HT-29 (cell line): ENCODE measurements at places on chromosomes 16 and 17. TPM values are rescaled to one million over a fixed set of nuclear protein-coding genes. Genes with fewer than 3 reads are reported as not detected.

Gene FAM171A2
- total RNA-seq, result 2.1 and 3.0 TPM in 2 replicates

Gene KRT20
- 189 and 203 TPM in 2 replicates for total RNA-seq

Gene STX1B
- not detected in 2 replicates for total RNA-seq

Gene VTN
- total RNA-seq, result not detected in 2 replicates

Gene TBC1D3K
- total RNA-seq, result not detected in 2 replicates

Gene GPR179
- total RNA-seq, result 0.03 and 0.13 TPM in 2 replicates

GRCh38 chr17:79652999-79653643 is 42.3 kb upstream of the RBFOX3 start:
- DNase-seq, result no peak

DNA sequence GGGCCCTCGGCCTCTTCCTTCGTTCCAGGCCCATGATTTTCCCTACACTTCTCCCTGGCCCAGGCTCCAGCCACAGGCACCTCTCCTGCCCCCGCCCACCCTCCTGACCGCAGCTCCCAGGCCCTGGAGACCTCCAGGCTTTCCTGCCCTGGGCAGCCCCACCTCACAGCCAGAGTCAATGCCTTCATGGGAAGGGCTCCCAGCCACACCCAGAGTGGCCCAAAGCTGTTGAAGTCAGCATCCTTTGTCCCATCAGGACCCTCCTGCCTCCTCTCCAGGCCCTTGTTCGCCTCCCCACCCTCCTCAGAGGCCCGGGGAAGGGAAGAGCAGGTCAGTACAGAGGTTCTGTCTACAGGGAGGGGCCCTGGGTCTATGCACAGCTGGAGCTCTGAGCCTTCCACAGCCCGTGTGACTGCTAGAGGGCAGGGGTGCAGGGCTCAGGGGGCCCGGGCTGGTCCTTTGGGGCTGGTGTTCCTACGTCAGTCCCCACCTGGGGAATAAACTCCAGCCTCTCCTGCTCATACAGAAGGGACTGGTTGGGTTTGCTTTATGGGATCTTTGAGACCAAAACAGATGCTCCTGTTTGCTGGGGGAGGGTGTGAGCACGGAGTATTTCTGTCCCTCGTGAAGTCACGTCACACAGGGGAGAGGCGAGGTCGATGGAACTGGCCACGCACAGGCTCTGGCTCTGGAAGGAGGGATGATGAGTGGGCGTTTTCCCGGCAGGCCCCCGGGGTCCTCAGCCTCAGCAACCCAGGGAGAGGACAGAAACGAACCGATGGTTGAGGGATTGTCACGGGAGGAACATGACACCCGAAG is 20.3 kb downstream of the TRARG1 start:
- DNase-seq, result no peak

DNA sequence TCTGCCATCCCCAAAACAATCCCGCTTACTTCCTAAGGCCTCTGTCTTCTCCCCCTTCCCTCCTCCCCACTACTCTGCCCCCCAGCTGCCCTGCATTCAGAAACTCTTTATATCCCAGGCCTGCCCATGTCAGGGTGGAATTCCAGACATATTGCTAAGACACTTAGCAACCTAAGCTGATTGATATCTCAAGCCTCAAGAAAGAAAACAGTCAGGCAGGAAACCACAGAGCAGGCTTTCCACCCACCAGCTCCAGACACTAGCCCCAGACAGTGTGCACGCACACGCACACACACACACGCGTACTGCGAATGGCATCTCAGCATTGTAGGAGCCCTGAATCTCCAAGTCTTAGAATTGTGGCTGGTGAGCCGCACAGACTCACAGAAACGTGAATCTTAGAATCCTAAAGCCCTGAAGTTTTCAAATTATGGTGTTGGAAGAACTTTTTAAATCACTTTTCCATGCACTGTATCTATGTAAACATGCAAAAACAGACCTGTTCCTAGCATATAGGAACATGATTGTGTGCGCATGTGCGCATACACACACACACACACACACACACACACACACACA is 8.8 kb upstream of the LPCAT2 start:
- DNase-seq, result peak; percentile 83

DNA sequence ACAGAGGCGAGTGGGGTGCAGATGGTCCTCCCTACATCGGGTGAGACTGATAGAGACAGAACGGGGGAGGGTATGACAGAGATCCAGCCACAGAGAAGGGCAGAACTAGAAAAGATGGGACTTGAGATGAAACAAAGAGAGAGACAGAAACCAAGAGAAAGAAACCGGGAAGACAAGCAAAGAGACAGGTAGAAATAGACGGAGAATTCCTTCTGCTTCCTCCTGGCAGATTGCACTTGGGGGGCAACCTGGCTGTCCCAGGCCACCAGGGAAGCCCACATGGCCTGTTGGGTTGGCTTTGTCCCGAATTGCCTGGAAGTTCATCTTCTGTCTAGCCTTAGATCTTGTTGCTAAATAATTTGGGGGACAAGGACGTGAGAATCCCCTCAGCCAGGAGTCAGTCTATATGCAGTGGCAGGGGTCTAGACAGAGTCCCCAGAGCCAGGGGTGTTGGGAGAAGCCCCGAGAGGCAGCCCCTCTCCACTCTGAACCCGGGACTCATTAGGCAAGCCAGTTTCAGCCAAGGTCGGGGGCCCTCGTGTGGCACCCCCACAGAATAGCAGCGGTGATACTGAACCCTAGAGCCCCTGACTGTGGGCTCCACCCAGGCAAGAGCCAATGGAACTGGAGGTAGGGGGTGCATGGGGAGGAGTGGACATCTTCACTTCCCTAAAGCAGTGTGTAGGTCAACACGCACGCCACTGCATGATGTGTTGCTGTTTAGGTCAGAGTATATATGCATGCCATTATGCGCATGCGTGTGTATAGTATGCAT is 627 bp upstream of the TSPOAP1 start:
- no peak for DNase-seq

- no peak for DNase-seq
Observed at GRCh38 chr16:62853887-62854286, 817.6 kb upstream of the CDH8 start.

GRCh38 chr16:89442588-89442987 is 47.8 kb downstream of the ANKRD11 start:
- no peak for DNase-seq

GRCh38 chr16:57538235-57538721 is 1.9 kb upstream of the CCDC102A start:
- DNase-seq, result no peak

DNA sequence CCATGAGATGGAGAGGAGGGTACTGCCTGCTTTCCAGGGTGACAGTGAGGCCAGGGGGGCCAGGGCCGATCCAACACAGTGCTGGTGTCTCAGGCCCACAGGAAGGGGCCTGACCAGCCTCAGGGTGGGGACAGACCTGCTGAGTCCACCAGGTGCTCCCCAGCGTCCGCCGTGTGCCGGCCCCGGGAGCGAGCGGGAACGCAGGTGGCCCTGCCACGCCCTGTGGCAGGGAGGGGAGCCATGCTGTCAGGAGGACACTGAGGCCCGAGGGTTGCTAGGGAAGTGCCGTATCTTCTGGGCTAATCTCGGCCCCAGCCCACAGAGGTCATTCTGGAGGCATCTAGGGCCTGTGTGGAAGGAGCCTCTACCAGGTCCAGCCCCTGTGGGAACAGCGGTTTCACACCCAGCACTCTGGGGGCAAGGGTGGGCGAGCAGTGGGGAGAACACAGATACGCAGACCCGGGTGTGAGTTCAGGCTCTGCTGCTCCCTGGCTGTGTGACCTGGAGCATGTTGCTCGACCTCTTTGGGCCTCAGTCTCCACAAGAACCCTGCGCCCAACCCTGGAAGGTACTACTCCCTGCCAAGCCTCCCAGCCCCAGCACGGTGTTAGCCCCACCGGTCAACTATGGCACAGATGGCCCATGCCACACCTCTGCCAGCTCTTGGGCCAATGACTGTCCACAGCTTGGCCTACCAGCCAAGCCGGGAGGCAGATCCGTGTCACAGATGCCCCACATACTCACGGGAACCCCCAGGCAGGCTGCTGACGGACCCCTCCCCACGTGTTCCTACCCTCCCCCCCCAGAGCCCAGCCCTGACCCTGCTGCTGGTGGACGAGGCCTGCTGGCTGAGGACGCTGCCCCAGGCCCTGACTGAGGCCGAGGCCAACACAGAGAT is 43.9 kb upstream of the ZC3H18 start:
- DNase-seq, result no peak

DNA sequence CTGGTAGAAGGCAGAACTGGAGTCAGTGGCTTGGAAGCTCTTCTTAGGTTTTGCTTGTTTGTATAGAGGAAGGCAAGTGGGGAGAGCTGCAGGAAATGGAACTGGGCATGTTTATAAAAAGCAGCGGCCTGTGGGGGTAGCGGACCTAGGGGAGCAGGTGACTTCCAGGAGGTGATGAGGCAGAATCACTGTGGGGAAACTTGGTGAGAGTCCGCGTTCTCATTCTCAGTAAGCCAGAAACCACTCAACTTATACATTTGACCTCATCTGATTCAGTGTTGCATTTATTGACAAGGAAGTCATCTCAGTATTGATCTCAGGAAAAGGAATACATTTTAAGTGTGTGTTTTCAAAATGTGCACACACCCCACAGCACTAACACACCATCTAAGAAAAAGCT is 299.8 kb downstream of the CNTNAP4 start:
- DNase-seq, result no peak

DNA sequence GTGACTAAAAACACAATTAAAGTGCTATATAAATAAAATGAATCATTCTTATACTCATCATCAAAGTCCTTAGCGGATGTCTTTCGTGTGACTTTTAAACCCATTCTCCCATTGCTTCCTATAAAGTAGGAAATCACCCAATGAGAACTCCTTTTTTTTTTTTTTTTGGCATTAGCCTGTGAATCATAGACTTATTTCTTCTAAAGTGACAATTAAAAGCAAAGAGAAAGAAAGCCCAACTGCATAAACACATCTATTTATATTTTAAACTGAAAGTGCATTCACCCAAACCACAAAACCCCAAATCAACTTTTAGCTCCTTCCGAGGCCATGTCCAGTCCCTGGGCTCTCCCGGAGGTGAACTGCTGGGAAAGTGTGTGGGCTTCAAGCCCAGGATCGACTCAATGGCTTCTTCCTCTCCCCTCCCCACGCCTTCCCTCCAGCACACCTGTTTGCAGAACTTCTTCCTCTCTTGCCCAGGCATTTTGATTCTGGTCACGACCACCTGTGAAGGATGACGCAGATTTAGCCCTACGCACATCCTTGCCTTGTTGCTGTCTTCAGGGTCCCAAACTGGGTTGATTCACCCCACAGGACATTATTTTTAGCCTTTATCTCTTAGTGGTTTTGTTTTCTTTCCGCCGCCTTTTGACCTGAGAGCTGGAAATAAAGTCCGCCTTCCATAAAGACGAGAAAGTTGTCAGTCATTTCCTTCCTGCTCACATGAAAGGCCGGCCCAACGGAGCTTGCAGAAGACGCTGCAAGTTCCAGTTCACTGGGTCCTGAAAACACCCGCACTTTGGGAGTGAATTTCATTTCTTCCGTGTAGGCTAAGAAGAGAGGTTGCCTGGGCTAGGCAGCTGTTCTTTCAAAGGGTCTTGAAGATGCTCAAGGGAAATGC is 166.8 kb downstream of the MAP2K6 start:
- no peak for DNase-seq
